ENCODE measurements at places on chromosomes 3 and 15.

DNA sequence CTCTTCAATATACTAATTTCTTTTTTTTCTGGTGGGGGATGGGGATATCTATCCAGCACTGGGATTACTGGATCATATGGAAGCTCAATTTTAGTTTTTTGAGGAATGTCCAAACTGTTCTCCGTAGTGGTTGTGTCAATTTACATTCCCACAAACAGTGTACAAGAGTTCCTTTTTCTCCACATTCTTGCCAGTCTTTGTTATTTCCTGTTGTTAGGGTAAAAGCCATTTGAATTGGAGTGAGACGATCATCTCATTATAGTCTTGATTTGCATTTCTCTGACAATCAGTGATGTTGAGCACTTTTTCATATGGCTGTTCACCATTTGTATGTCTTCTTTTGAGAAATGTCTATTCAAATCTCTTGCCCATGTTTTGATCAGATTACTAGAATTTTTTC lies 12.8 kb upstream of the WDR49 start:
- no peak for DNase-seq

DNA sequence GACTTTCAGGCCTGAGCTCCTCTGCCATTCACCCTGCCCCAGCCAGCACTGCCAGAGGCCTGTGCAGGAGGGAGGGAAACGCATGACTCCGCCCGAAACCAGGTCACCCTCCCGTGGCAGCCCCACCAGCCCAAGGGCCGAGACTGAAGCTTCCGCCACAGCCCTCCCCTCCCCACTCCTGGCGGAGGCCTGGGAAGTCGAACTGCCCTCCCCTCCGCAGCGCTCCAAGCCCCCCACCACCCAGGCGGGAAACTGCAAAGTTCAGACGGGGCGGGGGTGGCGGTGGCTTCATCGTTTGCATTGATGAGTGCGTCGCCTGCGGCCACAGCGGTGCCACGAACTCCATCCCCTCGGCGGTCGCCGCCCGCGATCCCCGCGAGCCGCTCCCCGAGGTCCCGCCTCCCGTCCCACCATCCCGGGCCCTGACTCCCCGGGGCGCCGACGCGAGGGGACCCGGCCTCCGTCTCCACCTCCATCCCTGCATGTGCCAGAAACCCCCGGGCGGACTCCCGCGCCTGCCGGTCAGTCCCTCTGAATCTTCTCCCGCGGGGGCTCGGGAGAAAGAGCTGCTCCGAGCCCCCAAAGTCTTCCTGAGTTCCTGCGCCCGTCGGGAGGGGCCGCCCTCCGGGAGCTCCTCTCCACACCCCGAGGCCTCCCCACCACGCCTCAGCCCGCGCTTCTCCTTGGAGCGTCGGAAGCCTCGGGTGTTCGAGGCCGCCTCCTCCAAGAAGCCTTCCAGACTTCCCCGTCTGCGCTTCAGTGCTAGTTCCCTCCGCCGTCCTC lies 698 bp downstream of the MELTF start:
- DNase-seq: no peak

DNA sequence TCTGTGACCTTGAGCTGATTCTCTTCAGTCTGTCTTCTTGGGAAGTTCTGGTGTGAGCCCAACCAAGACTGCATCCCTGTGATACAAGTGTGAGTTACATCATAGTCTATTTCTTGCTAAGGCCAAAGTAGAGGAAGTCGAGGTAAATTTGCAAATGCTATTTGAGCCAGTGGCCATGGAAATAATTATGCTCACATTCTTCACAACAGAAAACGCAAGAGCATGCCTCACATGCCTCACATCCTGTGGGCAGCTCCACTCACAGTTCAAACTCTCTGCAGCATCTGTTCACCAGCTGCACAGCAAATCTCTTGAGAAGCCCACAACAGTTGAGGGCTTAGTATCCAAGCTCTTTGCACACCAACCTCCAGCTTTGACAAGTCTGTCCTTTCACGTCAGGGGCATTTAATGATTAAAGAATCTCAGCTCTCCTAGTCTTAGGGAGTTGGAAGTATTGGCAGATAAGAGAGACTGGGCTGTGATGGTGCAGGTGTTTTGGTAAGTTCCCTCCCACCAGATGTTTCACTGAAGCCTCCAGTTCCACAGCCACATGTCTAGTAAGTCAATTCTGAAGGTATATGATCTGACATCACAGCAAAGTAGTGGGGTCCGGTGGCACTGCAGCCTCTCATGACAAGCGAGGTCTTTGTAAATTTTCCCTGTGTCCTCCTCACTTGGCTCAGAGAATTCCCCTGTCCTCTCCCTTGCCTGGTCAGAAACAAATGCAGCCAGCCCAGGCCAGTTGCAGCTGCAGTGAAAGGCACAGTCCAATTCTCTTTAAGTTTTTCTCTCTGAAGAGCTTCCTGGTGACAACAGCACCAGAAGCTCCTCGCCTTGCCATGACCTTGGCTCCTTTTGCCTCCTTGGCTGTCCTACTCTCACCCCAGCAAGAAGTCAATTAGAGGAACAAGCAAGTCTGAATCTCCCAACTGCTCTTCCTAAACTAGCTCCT lies 166.1 kb downstream of the SSR3 start:
- DNase-seq: no peak

DNA sequence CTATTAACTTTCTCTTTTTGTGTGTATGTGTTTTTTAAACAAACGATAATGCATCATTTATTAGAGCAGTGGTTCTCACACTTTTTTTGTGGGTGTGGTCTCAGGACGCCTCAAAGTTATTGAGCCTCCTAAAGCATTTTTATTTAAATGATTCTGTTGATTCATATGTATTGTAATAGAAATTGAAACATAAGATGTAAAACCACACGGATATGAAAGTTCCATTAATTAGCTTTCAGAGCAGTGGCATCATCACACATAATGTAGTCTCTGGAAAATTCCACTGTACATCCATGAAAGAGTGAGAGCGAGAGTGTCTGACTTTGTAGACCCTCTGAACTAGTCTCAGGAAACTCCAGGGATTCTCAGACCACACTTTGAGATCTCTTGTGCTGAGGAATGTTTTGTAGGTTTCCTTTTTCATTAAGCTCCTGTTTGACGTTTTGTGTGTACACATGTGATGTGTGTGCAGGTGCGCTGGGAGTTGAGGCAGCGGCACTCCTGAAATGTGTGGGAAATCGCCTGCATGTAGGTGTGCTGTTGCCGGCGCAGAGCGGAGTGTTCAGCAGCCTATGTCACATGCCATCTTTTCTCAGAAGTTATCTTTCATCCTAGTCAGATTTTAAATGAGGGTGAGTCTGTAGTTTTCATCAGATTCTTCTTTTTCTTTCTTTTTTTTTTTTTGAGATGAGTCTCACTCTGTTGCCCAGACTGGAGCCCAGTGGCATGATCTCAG lies 5.3 kb upstream of the TRAK1 start:
- DNase-seq: no peak

GRCh38 chr3:46695177-46695961 lies 1.9 kb upstream of the ALS2CL start:
- DNase-seq: peak; percentile 27

DNA sequence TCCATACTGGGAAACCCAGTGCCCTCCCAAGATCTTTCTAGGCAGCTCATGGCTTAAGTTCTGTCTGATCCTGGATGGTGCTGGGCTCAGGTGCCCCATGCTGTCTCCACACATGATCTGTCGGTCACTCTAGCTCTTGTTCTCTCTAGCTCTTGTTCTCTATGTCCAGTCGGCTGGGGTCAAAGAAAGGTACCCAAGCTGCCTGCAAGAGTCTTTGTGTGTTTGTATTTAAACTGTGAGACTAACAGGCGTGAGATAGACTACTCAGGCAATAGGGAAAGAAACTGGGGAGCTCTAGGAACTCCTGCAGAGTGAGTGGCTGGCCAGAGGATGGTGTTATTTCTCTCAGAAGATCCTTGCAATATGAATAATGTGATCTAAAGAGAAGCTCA lies 40.2 kb downstream of the GPR156 start:
- DNase-seq: no peak

DNA sequence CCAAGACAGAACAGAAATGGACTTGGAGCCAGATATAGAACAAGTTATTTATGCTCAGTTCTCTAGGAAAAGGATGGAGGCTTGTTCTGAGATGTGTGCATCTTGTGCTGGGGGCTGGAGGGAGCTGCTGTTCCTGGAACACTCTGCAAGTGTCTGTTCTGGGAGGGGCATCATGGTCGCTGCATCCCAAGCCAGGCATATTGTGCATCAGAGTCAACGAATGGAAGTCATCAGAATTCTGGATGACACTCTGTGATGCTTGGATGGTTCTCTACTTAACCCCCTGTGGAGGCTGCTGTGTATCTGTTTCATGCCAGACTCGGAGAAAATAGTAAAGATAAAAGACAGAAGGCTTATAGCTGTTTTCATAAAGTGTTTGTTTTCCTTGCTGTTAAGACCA lies 34.7 kb downstream of the RPL22L1 start:
- no peak for DNase-seq

- DNase-seq: no peak
These were observed 42.7 kb downstream of the HHLA2 start for GRCh38 chr3:108338901-108339545.

DNA sequence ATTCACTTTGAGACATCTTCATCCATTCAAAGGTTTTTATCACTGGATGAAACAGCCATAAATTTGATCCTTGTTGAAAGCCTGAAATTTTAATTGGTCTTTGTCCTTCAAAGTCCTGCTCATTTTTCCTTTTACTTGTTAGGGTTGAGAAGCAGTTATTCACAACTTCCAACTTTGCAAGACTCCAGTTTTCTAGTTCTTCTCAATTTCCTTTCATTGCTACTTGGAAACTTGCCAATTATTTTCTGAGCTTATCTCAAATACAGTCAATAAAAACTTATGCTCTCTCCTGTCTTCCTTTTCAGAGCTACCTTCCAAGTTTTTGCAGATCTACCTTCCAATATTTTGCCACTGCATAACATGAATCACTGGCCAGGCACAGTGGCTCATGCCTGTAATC lies 23.7 kb upstream of the CD276 start:
- DNase-seq: no peak

- DNase-seq: no peak
These were observed 17.3 kb upstream of the DOCK3 start for GRCh38 chr3:50657407-50657806.

GRCh38 chr15:55284426-55284825 lies 5.2 kb downstream of the RAB27A start:
- DNase-seq: no peak

DNA sequence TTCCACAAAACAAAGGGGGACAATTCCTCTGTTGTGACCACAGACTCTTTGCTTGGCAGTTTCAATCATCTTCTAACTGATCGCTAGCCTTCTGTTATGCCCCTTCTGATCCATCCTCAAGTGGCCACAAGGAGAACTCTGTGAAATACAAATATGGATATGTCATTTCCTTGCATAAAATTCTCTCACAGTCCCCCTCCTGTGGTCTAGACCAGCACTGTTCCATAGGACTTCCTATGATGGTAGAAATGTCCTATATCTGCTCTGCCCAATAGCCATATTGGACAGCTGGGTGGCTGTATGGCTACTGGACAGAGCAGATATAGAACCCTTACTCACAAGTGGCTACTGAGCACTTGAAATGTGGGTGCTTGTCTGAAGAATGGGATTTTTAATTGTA lies 25.9 kb upstream of the SNRK start:
- DNase-seq: no peak

GRCh38 chr3:62798000-62798399 lies 77.2 kb downstream of the CADPS start:
- no peak for DNase-seq

GRCh38 chr3:7100136-7100535 lies 239.2 kb downstream of the GRM7 start:
- no peak for DNase-seq

GRCh38 chr15:43872416-43873020 lies 45.7 kb downstream of the WDR76 start:
- DNase-seq: no peak

DNA sequence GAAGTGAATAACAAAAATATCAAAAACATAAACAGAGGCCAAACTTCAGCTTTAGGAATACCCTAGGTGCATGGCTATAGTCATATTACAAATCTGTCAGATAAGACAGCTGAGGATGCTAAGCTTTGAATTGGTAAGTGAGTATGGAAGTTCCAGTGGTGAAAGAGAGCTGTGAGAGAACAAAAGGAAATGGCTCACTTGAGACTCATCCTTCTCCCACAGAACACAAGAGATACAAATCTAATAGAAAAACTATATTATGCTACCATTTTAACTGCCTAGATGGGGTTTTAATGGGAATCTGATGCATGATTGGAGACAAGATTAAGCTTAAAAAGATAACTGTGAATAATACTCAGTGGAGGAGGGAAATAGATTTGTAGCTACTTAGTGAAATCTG lies 21.5 kb upstream of the PEX5L start:
- DNase-seq: no peak

DNA sequence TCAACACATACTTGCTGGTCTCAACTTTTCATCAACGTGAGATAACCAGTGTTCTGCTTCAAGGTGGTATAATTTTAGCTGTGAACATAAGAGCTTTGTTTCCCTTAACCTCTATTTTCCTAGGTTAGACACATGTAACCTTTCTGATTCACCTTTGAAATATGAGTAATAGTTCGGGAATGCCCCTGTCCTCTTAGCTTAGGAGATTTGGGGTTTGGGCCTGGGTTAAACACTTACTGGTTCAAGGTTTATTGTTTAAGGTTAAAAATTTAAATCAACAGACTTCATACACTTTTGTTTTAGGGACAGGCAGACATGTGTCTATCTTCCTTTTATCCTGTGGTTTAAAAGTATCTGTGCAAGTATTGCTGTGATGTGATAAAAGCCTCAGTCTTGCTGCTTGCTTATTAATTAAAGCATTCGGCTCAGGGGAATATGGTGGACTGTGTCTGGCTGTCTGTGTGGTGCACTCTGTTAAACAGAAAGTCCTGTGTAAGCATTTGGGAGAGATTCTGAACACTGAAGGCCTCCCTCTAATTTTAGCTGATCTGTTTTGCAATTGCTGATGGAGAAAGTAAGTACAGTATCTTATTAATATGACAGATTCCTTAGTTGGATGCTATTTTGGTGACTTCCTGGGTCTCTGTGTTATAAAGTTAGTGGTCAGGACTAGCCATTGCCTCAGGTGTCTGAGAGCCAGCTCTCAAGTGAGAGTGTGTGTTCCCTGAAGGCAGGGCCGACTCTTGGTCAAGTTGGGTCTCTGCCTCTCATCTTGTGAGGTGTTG lies 81.8 kb downstream of the USP13 start:
- DNase-seq: no peak

DNA sequence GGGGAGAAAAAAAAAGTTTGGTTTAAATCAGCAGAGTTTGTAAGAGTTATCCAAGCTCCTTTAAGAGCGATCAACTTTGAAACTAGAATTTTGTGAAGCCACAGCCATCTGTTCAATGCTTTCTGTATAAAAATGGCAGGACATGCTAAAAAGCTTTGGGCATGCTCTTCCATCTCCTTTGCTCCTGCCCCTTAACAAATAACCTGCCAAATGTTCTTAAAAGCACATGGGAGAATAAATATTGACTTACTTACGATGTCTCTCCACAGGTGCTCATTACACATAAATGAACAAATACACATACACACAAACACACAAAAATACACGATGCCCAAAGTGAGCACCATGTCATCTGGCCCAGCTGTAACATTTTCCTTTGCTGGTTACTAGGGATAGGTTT lies 211.8 kb upstream of the DPH6 start:
- DNase-seq: no peak

DNA sequence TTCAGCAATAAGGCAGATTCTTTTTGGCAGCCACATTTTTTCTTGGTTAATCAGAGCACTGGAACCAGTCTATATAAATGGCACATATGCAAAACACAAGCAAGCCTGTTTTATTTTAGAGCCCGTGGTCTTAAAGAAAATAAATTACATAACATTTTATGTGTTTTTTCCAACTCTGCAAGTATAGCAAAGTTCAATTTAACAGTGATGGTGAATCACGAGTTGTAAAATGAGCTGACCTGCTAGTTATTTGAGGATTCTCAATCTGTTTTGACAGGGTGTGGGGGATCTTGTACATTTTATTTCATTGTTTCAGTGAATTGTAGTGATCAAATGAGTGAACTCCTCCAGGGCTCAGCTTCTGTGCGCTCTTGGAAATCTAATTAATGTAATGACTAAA lies 2.7 kb downstream of the ARHGEF26 start:
- DNase-seq: no peak
